Stimulated activated CD4-positive, alpha-beta T cell treated with anti-CD3 and anti-CD28 coated beads, Interleukin-1b, Interleukin-23, amount 100 ng/mL, for 1 hour (primary cell): ENCODE measurements at places on chromosomes 3 and 15.

- no peak for DNase-seq
Observed at GRCh38 chr3:152557302-152557999, 277.5 kb upstream of the P2RY1 start.

DNA sequence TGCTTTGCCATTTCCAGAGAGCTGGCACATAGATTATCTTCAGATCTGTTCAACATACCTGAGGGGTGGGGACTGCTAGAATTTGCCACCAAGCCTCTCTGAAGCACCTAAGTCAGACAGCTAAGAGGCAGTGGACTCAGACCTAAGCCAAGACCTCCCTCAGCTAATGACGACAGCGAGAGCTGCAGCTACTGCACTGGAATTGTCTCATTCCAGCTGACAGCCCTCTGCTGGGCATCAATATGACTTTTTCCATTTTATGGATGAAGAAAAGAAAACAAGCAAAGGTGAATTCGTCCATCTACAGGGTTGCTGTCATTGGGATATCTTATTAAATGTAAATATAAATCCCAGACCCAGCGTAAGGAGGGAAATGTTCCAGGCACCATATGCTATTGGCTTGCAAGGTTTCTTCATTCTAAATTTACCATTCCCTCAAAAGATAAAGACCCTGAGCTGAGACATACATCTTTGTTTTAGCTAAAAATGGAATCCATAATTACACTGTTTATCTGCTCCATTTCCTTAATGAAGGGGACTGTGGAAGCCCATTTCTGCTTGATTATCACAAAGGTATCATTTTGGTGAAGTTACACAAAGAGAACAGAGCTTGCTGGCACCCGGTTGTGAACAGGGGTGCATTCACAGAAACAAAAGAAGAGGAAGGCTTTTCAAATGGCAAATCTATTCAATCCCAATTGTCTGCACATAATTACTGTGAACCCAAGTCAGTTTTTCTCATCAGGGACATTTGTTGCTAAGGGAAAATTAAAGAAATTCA is 85.5 kb upstream of the LRTM1 start:
- DNase-seq, result no peak

DNA sequence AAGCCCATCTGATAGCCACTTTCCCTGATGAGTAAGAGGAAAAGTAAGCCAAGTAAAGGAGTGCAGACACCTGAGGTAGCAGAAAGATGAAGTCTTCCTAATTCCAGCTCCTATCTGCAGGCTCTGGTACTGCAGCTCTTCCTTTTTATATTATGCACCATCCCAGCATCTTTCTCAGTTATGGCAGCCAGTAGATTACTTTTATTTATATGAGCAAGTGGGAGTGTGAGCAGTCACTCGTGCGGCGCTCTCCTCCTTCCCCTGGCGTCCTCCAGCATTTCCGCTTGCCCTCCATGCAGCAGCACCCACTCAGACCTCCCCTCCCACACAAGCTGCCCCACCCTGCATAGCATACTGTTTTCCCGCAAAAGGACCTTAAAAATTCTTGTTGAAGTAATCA is 465.9 kb upstream of the DPPA4 start:
- no peak for DNase-seq

DNA sequence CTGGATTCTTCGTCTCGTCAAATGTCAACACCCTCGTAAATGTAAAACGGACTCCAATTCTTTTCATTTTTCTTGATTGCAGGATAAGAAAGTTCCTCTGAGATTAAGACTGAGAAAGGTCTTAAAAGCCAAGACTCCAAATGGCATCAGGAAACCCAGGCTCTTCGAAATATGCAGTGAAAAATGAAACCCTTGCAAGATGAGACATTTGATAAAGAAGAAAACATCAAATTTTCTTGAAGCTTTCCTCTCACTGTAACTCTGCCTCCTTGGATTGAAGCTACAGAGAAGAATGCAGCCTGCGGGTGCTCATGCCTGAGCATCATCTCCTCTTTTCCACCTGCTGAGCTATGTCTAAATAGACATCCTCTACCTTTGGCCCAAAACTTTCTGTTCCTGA is 342.4 kb upstream of the THBS1 start:
- no peak for DNase-seq

DNA sequence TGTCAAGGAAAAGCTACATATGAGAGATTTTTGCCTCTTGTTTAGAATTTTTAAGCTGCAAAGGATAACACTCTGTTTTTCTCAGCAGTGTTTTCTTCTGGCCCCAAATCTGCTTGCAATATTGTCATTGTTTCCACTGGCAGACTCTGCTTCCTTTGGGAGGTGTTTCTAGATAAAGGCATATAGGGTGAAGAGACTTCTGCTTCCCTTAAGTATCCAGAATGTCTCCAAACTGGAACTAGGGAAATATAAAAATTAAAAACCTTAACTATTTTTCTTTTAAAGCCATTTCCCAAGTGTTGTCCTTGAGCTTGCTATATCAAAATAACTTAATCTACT is 225.8 kb downstream of the CGGBP1 start:
- no peak for DNase-seq
